Islet precursor cell (in vitro differentiated cells): ENCODE measurements at places on chromosomes 2 and 18.
A peak's percentile ranks its signal among the peaks of the same experiment; 100 is the strongest.

GRCh38 chr18:8601277-8602032, 7.8 kb upstream of the RAB12 start:
- no peak for DNase-seq

DNA sequence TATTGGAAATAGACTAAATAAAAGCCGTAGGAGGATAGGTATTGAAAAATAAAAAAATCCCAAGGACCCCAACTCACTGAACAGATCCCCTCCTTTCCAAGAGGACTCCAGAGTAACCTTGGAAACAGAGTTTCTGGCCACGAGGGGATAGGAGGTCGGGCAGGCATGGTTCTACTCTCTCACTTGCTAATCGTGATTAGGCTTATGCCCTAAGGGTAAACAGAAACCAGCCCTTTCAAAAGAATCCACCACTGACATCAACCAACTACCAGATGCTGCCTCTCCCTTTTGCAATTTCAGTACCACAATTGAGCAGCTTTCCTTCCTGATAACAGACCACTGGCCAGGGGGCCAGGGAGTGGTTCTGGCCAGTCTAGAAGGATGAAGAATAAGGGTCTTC, 477.8 kb downstream of the EIPR1 start:
- DNase-seq: peak; percentile 47

GRCh38 chr2:97935719-97936161, 60.0 kb downstream of the TMEM131 start:
- DNase-seq: peak; percentile 91

- no peak for DNase-seq
Measured at GRCh38 chr18:77023102-77023782, 109.3 kb downstream of the MBP start.

GRCh38 chr18:31965316-31965970, 22.5 kb upstream of the TRAPPC8 start:
- no peak for DNase-seq

DNA sequence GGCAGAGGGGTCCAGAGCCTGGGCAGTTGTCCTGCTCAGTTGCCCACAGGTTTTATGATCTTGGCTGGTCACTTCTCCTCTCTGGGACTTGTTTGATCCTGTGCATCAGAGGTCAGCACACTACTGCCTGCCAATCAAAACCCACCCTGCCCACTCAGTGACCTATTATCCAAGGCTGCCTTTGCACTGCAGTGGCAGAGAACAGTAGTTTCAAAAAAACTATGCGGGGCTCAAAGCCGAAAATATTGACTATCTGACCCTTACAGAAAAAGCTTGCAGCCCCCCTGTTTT, 218.2 kb downstream of the CYP26B1 start:
- peak; percentile 42 for DNase-seq

GRCh38 chr2:11305958-11306357, 38.5 kb downstream of the ROCK2 start:
- no peak for DNase-seq

DNA sequence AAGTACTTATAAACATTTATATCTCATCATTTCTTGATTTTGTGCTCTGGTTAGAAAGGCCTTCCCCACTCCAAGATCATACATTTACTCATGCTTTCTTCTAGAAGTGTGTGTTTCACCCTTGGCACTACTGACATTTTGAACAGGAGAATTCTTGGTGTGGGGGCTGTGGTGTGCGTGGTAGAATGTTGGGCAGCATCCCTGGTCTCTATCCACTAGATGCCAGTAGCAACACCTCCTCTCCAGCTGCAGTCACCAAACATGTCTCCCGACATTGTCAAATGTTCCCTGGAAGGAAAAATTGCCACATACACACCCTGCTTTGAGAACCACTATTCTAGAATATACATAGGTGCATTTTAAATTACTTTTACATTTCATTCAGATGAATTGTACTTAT, 8.7 kb upstream of the TGIF1 start:
- DNase-seq: peak; percentile 62

GRCh38 chr2:99140056-99140859, 1.2 kb upstream of the C2orf15 start:
- DNase-seq: no peak

- no peak for DNase-seq
Measured at GRCh38 chr2:240615820-240616547, 9.3 kb upstream of the GPR35 start.

DNA sequence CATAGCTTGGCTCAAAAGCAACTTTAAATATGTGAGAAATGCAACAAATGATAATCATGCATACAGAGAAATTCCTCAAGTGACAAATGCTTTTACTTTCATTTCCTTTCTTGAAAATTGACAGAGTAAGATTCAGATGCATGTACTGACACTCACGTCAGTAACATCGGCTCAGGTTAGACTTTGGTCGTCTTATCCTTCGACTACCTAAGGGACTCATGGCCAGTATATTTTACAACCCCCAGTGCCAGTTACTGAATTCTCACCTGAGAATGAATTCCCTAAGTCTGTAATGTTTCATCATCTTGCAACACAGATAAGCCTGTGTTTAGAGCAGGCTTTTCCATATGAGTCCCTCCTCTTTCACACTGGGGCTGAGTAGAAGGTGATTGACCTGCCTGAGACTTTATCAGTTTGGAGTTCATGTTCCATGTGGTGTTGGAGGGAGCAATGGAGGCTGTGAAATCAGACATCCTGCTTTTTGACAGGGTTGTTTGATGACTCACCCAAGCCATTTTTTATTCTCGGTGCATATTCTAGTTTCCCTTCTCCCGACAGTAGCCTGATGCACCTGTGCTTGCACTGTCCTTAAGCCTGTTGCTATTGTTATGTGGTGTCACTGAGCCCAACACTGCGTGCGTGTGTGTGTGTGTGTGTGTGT, 30.5 kb upstream of the ATP8B1 start:
- no peak for DNase-seq

GRCh38 chr2:187971893-187972292, 319.8 kb upstream of the GULP1 start:
- no peak for DNase-seq

GRCh38 chr2:166959556-166959955, 71.3 kb downstream of the XIRP2 start:
- DNase-seq: no peak

- peak; percentile 34 for DNase-seq
Measured at GRCh38 chr2:119116411-119117295, 41.9 kb downstream of the C1QL2 start.

DNA sequence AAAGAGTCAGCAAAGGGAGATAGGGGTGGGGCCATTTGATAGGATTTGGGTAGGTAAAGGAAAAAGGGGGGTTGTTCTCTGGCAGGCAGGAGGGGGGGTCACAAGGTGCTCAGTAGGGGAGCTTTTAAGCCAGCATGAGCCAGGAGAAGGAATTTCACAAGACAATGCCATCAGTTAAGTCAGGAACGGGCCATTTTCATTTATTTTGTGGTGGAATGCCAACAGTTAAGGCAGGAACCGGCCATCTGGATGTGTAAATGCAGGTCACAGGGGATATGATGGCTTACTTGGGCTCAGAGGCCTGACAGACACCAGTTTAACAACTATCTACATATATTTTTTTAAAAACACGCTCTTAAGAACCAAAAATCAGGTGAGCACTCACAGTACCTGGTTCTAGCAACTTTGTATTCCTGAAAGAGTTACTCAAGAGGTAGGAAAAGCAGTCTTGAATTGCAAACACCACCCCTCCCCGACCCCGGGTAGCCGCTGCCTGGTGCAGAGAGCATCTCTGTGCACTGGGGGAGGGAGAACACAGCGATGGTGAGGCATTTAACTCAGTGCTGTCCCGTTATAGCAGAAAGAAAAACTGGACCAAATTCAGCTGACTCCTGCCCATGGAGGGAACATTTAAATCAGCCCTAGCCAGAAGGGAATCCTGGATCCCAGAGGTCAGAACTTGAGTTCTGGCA, 414.5 kb upstream of the KLHL29 start:
- DNase-seq: no peak

DNA sequence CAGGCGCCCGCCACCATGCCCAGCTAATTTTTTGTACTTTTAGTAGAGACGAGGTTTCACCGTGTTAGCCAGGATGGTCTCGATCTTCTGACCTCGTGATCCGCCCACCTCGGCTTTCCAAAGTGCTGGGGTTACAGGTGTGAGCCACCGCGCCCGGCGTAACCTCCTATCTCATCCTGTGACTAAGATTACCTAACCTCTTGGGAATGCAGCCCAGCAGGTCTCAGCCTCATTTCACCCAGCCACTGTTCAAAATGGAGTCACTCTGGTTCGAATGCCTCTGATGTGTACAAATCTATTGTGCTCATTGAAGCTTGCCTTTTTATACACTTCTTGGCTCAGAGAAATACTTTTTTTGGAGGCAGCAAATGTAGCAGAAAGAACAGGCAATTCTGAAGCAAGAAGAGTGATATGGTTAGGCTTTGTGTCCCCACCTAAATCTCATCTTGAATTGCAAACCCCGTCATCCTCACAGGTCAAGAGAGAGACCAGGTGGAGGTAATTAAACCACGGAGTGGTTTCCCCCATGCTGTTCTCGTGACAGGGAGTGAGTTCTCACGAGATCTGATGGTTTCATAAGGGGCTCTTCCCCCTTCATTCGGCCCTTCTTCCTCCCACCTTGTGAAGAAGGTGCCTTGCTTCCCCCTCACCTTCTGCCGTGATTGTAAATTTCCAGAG, 60.6 kb downstream of the SLC4A3 start:
- DNase-seq: peak; percentile 63

GRCh38 chr2:17803497-17803896, 12.8 kb upstream of the MSGN1 start:
- no peak for DNase-seq

DNA sequence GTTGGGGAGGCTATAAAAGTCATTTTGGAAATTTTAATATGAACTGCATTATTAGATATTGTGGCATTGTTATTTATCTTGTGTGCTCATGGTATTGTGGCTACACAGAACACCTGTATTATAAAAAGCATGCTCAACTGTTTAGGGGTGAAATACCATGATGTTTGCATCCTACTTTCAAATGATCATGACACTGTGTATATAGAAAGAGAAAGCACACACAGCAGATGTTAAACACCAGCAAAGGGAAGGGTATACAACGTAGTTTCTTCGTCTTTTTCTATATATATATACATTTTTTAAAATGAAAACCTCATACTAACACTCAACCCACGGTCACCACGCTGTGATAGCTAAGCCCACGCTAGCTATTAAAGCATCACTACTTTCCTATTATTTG, 27.1 kb downstream of the STARD7 start:
- no peak for DNase-seq

GRCh38 chr2:9225806-9226205, 19.2 kb downstream of the ASAP2 start:
- DNase-seq: no peak

- DNase-seq: peak; percentile 37
Measured at GRCh38 chr2:31049916-31050588, 88.2 kb downstream of the GALNT14 start.

GRCh38 chr2:189576396-189576795, 4.2 kb downstream of the SLC40A1 start:
- no peak for DNase-seq

- no peak for DNase-seq
Measured at GRCh38 chr18:35041815-35042387, 688 bp downstream of the MAPRE2 start.
